GM13976 (cell line): ENCODE measurements at places on chromosomes 2 and 18.

GRCh38 chr18:4586731-4587130 is 131.6 kb upstream of the DLGAP1 start:
- DNase-seq = no peak

- DNase-seq = no peak
Observed at GRCh38 chr2:234032279-234032856, 18.1 kb upstream of the SPP2 start.

- DNase-seq = no peak
Observed at GRCh38 chr2:84940088-84940470, 30.9 kb upstream of the KCMF1 start.

GRCh38 chr2:39991298-39991697 is 212.2 kb upstream of the THUMPD2 start:
- DNase-seq = no peak

- DNase-seq = no peak
Observed at GRCh38 chr2:181851726-181852125, 39.8 kb upstream of the ITPRID2 start.

GRCh38 chr2:7004636-7005035 is 87.4 kb downstream of the RNF144A start:
- no peak for DNase-seq

DNA sequence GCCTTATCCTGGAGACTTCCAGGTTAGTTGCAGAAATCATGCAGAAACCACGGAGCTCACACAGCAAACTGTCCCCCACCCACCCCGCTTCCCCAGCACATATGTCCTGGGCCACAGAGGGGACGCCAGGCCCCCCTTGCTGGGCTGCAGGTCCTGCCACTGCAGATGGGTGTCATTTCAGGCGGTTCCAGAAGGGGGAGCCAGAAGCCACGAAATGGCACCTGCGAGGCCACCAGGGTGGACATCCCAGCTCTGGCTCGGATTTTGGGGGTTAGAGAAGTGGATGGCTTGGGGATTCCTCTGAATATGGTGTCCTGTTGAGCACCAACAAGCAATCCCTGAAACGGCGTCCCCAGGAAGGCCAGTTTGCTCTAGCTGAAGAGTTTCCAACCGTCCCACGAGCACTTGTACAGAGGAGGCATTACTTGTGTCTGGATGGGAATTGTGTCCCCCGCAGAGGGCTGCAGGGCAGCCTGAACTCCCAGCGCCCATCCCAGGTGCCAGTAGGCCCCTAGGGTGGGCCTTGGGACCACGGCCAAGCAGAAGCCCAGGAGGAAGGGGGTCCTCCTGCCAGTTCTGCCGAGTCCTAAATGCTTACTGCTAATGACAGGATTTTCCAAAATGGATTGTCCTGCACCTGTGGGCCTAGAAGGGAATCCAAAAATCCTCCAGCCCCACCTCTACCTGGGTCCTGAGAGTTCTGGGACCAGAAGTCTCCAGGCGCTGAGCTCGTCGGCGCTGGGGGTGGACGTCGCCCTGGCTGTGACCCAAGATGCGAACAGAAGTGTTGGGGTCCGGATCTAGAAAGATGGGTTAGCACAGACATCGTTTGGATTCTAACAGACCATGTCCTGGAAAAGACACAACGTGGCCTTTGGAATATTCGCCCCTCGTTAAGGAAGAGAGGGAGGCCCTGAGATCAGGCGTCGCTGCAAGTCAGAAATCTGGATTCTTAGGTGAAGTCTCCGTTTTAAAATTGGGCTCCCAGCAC is 14.6 kb upstream of the NFATC1 start:
- DNase-seq = peak; percentile 88

DNA sequence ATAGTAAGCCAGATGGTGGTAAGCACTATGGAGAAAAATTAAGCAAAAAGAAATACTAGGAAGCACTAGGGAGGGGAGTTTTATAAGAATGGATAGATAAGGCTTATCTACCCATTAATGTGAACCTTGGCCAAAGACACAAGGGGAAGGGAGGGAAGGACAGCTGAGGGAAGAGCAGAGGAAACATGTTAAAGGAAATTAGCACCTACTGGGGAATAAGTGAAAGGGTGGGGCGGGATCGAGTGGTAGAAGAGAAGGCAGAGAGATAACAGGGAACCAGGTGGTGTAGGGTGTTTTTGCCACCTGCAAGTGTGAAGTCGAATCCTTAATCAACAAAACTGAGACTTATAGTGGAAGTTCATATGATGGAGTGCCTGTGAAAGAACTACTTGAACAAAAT is 1.7 kb downstream of the UNC80 start:
- no peak for DNase-seq

DNA sequence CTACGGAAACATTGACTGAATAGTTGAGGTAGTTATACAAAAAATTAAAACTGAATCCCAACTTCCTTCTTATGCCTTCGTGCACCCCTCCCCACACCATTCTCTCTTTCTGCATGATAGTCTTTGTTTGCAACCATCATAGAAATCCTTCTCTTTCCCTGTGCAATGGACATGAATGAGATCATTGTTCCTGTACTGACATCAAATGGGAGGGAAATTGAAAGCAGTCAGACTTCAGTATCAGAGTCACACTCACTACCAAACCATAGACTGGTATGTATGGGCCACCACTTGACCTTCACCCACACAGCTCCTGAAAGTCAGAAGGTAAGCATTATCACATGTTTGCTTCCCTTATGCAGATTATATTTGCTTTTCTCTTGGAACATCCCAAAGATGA is 782.8 kb downstream of the BCL11A start:
- no peak for DNase-seq

GRCh38 chr2:48508461-48509124 is 21.4 kb upstream of the STON1 start:
- no peak for DNase-seq

GRCh38 chr18:61750840-61751668 is 141.8 kb downstream of the RNF152 start:
- DNase-seq = no peak

- DNase-seq = peak; percentile 44
Observed at GRCh38 chr2:230797515-230798495, 66.9 kb upstream of the ITM2C start.

GRCh38 chr2:241980193-241980592 is 110.7 kb downstream of the RTP5 start:
- no peak for DNase-seq

DNA sequence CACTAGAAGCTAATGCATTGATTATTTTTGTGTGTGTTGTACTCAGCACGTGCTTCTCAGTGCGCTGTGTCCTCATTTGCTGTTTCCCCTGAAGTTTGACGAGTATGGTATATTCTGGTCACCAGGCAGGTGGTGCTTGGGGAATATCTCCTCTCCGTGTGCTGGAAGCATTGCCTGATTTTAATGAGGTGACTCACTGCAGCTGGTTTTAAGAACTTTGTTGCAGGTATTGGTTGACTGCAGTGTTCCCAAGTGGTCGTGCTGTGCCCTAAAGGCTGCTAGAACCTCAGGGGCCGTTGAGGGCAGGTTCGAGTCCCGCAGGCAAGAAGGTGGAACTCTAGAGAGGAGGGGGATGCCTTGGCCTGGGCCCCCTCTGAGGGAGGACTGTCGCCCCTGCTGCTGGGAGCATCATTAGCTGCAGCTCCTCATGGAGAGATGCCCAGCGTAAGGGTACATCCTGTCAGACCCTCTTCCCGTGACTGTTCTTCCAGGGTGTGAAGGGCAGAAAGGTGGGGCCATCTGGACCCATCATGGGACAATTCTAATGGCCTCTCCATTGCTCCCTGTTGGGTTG is 82.6 kb downstream of the AGAP1 start:
- DNase-seq = no peak

GRCh38 chr18:22171258-22172119 is 2.1 kb downstream of the GATA6 start:
- no peak for DNase-seq

- DNase-seq = no peak
Observed at GRCh38 chr18:42092848-42093247, 137.8 kb downstream of the PIK3C3 start.

GRCh38 chr2:156539086-156539860 is 103.1 kb downstream of the GPD2 start:
- no peak for DNase-seq

DNA sequence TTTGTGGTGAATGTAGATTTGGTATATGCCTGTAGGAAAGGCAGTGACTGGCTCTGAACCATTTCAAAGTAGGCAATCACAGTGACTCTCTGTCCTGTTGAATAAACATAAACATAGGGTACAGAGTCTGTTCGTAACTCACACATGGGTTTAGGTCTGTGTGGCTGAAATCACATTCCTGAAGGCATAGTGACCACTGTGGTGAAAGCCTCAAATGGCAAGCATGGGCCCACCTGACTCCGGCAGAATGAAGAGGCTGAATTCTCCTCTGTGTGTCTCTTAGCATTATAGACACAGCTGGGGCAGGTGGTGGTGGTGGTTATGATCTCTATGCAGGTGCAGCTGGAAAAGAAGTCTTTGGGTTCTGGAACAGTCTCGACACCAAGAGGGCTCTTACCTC is 61.2 kb downstream of the ITGA6 start:
- DNase-seq = no peak

- no peak for DNase-seq
Observed at GRCh38 chr2:70089220-70089982, 2.1 kb downstream of the PCBP1 start.

- DNase-seq = no peak
Observed at GRCh38 chr2:6877402-6878304, at the start of gene RSAD2. Gene RSAD2 (plus strand): TSS chr2:6877777. CDS start chr2:6877801, 24 bp downstream.

DNA sequence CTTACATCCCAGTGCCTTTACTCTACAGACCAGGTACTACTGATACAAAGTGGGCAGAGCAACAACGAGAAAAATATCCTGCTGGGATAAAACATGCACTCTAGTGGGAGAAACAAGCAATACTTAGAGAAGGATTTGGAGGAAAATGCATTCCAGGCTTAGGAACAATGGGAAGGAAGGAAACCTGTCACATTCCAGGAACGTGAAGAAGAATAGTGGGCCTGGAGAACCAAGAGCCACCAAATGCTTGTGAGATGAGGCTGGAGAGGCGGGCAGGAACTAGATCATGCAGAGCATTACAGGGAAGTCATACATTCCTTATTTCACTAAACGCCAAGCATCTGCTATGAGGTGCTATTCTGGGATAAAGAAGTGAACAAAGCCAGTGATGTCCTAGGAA is 342.3 kb downstream of the DCC start:
- no peak for DNase-seq

DNA sequence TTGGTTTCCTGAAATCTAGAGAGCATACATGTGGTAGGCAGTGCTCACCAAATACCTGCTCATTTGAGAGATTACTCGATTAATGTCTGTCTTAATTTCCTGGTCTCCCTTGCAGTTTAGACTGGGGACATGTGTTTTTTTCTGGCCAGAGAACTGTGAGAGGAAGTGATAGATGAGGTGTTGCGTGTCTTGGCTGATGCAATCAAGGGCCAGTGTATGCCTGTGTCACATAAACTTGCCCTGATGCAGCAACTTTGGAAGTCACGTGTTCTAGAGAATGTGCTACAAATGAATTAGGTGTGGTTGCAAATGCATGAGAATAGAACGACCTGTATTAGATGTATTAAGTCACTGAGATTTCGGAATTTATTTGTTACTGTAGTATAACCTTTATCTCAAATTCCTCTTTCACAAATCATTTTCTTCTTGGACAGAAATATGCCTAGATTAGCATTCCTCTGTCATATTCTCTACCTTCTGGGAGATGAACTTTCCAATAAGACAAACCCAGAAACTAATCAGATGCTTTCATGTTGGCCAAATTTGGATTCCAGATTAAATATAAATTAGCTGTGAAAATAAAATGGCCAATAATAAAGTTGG is 9.9 kb upstream of the IL1A start:
- DNase-seq = peak; percentile 49

DNA sequence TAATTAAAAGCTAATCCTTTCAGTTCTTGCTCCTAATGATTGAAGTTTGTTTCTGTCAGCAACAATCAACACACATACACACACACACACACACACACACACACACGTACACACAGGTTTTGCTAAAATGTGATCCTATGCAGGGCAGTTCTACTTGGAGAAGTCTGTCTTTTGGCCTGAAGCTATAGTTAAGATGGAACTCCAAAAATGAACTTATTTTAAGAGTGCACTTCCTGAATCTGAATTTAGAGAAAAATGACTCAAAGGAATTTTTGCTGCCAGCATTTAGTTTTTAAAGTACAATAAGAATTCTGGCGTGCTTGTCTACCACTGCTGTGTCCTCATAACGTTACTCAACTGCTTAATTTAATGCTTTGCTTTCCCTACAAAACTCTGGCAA is 6.6 kb downstream of the GALNT5 start:
- no peak for DNase-seq

- DNase-seq = no peak
Observed at GRCh38 chr18:56501896-56502295, 136.5 kb downstream of the TXNL1 start.

DNA sequence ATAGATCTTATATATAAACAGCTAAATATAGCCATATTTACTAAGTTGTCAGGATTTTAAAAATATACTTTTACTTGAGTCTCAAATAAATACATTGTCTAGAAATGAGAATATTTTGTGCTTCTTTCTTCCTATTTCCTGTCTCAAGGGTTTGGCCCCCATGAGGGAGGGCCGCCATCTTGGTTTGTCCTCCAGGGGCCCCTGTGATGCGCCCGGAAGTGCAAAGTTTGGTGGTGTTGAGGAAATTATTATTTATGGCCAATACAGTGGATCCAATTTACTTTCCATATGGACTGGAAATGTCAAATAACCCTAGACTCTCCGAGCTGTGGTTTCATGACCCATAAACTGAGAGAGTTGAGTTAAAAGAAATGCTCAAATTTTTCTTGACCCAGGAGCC is 104.7 kb upstream of the OTOS start:
- DNase-seq = no peak

DNA sequence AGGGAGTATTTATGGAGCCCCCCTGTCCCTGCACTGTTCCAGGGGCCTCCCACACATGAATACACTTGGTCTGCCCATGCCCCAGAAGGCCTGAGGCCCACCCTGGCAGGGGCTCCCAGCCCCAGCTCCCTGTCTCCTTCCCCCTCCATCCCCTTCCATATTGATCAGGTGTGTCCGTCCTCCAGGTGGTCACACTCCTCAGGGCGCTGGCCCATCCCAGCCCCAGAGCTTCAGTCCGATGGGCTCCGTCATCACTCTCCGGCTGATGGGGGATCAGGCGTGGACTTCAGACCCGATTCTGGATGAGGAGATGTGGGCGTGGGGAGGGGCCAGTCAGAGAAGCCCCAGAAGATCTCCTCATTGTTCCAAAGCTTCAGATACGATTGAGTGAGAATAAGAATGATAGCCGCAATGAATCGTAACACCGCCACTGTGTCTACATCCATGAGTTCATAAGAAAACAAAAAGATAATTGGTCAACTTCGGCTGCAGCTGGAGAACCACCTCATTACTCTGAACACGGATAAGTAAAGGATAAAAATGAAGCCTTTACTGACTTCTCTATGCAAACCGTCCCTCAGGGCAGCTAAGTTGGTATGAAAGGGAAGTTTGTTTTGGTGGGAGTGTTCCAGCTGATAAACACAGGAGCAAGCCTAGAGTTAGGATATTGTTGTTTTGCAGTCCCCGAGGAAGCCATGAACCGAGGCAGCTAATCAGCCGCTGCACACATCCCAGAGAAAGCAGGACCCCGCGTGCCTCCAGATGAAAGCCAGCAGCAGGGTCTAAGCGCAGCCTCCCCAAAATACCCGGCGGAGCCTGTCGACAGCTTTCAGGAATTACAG is 279.5 kb downstream of the NDUFA10 start:
- no peak for DNase-seq
